ENCODE measurements at places on chromosomes 16 and 17.

GRCh38 chr17:28983286-28984230 is 22.3 kb downstream of the SEZ6 start:
- peak; percentile 39 for DNase-seq

GRCh38 chr17:64571746-64572145 is 65.0 kb downstream of the CEP95 start:
- peak; percentile 36 for DNase-seq

- DNase-seq = no peak
Measured at GRCh38 chr17:79572136-79572925, 38.5 kb downstream of the RBFOX3 start.

DNA sequence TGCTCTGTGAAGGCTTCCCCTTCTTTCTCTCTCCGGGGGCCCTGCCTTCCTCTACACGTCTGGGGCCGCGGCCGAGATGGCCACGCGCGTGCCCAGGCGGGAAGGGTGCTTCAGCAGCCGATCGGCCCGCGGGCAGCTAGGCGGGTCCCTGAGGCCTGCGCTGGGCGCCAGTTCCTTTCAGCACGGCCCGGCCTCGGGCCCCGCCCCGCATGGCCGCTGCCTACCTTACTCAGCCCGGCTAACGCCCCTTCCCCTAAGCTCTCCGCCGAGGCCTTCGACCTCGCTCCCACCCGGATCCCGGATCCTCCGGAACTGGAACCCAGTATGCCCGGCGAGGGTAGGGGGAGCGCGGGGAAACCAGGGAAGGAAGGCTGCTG is 335 bp downstream of the TMEM11 start:
- DNase-seq = peak; percentile 50

GRCh38 chr17:39064819-39065218 is 86.6 kb downstream of the PLXDC1 start:
- DNase-seq = no peak

DNA sequence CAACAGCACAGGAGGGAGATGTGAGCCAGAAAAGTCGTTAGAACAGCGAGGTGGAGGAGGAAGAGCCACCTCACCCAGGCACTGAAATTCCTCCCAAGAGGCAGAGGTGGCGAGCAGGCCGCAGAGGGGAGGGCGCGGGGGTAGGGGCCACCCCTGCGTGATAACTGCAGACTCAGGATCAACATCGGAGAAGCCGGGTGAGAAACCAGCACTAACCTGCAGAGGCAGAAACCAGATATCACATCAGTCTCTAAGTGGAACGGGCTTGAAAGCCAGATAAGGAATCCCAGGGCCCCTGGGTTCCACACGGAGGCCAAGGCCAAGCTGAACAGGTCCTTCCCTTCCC is 39.4 kb upstream of the ZC3H18 start:
- DNase-seq = no peak

- peak; percentile 55 for DNase-seq
Measured at GRCh38 chr17:63550817-63551639, 751 bp downstream of the DCAF7 start.

DNA sequence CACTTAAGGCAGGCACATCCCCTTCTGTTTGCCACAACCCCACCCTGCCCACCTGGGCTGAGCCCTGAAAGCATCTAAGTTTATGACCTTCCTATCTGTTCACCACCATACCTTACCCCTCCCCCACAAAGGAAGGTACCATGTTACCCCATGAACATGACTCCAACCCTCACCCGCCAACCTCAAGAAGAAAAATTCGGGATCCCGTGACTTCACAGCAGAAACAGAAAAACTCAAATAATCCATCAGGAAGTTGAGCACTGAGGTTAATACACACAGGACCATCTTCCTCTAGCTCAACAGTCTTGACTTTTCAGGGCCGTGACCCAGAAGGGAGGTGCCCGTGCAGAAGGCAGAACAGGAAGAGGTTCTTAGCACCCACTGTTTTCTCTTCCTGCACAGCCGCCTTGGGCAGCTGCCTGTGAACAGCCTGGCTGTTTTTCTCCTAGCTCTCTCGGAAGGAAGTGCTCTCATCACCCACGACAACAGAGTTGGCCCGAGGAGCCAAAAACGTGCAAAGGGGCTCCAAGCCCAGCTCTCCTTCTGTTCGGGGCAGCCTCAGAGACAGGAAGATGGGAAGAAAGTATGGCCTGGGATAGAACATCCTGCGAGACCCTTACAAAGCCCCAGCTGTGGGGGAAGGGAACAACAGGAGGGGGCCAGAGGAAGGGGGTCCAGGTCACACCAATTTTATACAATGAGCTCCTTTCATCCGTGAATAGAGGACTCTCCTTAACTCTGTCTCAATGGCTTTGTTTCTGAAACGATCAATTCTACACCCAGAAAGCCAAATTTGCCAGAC is 101.1 kb downstream of the XYLT1 start:
- no peak for DNase-seq

GRCh38 chr17:61408151-61409041 is 8.8 kb downstream of the TBX2 start:
- DNase-seq = no peak

GRCh38 chr16:1070084-1070863 is 2.3 kb upstream of the SSTR5 start:
- no peak for DNase-seq

DNA sequence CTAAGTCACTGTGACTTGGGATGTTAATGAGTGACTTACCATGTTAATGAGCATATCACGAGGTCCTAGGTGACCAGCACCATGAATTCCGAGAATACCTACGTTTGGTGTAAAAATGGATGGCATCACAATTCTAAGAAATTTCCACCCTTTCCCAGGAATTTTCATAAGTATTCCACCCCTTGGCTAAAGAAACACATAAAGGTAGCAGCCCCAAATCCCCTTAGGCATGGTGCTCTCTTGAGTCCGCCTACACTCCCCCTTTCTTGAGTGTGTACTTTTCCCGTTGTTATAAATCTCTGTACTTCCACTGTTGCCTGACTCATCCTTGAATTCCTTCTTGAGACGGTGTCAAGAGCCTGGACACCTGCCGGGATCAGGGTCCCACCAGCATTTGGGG is 504.0 kb upstream of the RBFOX1 start:
- no peak for DNase-seq

- no peak for DNase-seq
Measured at GRCh38 chr16:27870116-27870798, 193.3 kb downstream of the GSG1L start.

DNA sequence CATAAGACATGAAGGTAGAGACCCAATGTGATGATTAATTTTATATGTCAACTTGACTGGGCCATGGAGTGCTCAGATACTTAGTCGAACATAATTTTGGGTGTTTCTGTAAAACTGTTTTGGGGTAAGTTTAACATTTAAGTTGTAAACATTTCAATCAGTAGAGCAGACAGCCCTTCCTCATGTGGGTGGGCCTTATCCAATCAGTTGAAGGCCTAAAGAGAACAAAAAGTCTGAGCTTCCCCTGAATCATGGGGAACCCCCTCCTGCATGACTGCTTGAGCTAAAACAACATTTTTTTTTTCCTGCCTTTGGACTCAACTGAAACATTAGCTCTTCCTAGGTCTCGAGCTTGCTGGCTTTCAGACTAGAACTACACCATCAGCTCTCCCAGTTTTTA is 327.3 kb upstream of the SOX9 start:
- no peak for DNase-seq

- DNase-seq = no peak
Measured at GRCh38 chr17:27985736-27986399, 56.6 kb upstream of the NLK start.
